ENCODE measurements at places on chromosomes 12 and 14.

DNA sequence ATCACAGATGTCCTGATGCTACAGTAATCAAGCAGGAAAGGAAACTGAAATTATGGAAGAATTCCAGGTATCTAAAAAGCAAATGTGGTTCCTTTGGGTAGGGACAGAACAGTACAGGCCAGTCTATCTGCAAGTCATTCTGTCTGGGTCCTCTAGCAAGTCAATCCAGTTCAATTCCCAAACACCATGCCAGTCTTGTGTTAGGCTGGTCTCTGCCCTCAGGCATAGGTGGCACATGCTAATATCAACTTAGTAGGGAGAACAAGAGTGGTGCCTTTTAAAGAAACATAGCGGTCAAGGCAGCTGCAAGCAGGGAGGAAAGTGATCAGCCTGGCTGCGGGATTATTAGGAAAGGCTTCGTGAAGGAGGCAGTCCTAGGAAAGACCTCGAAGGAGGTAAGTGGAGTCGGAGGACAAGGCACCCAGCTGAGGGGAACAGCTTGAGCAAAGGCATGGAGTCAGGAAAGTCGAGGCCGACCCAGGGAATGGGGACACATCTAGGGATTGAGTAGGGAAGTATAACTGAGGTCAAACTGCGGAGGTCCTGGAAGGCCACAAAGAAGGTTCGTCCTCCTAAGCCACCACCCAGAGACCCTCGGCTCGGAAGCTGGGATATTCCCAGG, 3.8 kb upstream of the PLEKHG6 start:
- DNase-seq: no peak

DNA sequence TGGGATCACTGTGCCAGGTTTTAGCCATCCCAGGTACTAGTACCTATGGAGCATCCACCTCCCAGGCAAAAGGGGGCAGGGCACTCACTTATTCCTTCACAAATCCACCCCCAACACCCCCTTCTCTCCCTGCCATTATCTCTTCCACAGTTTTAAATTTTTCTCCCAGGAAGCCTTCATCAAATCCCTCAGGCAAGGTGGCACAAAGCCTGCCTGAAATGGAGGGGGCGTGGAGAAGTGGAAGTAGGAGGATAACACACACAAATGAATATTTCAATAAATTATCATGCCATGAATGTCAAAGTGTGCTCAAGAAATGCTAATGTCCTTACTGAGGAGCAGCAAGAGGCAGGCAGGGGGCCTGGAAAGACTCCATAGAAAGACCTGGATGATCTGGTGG, 4.7 kb upstream of the CHST11 start:
- no peak for DNase-seq

GRCh38 chr14:20428802-20429201, 7.2 kb downstream of the KLHL33 start:
- DNase-seq: no peak

DNA sequence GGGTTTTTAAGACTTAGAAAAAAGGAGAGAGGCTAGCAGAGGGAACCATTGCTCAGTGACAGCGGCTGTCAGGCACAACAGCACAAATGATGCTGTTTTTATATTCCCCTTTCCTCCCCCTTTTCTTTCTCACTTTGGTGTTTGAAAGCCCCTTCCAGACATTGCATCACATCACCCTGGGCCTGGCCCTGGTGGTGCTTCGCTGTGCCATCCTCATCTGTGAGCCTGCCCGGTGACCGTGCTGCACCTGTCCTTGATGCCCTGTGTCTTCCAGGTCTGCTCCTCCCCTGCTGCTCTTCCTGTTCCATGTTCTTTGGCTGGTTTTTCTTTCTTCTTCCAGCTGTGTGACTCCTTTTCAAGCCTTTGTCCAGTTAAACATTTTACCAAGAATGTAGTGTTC, 24.8 kb downstream of the KLC1 start:
- no peak for DNase-seq

- DNase-seq: no peak
Measured at GRCh38 chr12:123445388-123446332, 9.2 kb upstream of the RILPL2 start.

DNA sequence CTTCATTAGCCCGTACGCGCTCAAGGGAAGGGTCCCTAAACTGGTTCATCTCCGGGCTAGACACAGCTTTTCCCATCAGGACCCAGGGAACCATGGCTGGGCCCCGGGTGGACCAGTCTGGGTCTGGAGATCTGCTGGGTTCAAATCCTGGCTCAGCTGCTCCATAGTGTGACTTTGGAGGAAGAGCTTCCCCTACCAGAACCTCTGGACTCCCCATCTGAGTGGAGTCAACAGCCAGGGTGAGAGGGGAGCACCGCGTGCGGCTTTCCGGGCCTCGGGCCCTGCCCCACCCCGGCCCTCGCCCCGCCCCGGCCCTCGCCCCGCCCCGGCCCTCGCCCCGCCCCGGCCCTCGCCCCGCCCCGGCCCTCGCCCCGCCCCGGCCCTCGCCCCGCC, 41.2 kb downstream of the BEGAIN start:
- no peak for DNase-seq

Data from activated T-cell treated with anti-CD3 and anti-CD28 coated beads for 1 hour (primary cell).